ENCODE measurements at places on chromosomes 1 and 21.

- DNase-seq = no peak
These were observed 7.7 kb upstream of the LAMB3 start for GRCh38 chr1:209659909-209660308.

DNA sequence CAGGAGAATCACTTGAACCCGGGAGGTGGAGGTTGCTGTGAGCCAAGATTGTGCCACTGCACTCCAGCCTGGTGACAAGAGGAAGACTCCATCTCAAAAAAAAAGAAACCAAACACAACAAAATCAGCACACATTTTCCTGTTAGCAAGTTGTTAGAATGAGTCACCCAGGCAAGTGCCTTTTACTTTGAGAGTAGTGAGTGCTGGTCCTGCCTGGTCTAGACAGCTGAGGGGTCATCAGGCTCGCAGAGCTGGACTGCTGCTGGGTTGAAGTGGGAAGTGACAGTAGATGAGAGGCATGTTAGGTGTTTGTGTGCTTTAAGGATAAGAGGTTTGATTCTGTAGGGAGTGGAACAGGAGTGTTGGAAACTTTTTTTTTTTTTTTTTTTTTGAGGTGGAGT, 31.9 kb downstream of the GNPAT start:
- no peak for DNase-seq

DNA sequence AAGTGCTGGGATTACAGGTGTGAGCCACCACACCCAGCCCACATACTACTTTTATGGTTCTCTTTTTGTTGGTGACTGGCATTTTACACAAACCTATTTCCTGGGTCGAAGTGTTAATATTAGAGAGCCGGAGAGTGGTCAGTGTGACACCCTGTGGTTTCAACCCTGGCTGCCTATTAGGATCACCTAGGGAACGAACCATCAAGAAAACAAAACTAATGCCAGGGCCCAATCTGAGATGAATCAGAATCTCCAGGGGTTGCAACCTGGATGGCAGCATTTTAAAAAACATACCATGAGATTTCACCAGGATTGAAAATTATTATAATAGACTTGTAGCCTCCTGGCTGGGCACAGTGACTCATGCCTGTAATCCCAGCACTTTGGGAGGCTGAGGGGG, 6.1 kb downstream of the MRPS21 start:
- DNase-seq = no peak

- DNase-seq = no peak
These were observed 14.9 kb upstream of the ZNF678 start for GRCh38 chr1:227548448-227548847.

DNA sequence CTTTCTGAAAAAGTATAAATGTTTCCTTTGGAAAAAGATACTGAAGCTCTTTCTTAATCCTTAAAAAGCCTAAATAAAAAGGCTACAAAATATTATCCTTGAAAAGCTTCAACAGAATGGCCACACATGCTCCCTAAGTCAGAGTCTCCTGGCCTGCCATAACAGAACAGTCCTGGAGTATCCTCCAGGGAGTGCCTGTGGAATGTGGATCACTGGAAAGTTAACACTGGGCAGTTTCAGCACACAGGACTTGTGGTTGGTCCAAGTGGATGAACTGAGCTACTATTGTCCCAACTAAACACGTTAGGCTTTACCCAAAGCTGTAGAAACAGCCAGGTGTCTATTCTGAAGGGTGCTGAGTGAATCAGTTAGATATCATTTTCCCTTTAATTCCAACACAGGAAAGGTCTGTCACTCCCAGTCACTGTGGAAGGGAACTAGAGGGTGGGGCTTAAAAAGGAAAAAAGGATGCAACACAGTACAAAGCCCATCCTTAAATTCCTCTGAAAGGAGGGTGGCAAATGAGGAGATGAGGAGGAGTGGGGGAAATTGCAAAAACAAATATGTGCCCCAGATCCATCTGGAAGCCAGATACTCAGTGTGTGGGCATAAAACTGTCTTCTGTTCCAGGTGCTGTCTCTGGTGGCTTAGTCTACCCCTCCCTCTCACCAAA, 196.3 kb upstream of the SPAG17 start:
- DNase-seq = no peak

DNA sequence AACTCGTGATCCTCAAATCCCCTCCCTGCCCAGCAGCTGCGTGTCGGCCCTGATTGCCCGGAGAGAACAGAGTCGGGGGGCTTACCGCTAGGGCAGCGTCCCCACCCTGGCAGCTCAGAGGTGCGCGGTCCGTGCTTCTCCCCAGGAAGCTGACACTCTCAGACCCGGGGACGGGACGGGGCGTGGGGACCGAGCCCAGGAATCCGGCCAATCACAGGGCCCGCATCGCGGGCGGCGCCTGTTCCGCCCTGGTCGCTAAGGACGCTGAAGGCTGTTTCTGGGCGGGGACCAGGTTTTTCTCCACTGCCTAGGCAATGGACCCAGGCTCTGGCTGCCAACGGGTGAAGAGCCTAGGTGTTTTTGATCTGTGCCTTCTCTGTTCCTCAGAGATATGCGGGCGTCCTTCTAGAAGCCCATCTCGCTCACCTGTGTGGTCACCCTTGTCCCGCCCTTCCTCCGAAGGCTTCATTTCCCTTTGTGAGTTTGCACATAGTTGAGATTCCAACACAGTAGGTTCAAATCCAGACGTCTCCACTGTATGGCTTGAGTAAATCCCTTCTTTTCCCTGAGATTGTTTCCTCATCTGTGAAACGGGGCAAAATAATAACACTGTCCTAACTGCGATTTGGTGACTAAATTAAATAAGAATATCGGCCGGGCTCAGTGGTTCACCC, at the start of gene C1orf87:
Gene C1orf87, minus strand, starts transcription at position 166 of the 674 bp plus-strand sequence. CDS start 1,127 bp downstream, outside the sequence.
- DNase-seq = no peak

GRCh38 chr1:167137332-167137781, 43.5 kb downstream of the STYXL2 start:
- no peak for DNase-seq

GRCh38 chr1:226862890-226863289, 7.5 kb upstream of the PSEN2 start:
- DNase-seq = no peak

GRCh38 chr1:33317354-33317753, 3.5 kb downstream of the A3GALT2 start:
- DNase-seq = no peak

DNA sequence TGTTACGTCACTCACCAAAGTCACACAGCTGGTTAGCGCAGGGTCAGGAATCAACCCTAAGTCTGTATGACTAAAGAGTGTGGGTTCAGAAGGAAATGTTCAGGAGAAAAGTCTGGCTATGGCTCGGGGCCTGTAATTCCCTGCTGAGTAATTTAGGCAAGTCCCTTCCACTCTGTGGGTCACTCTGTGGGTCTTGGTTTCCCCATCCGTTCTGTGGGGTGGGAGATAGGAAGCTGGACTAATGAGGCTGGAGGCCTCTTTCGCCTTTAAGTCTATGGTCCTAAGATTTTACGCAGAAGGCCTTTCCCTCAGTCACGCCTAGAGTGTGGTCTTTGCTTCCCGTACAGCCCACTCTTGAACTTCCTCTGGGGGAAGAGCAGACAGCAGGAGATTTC, 14.3 kb upstream of the MED18 start:
- DNase-seq = no peak

DNA sequence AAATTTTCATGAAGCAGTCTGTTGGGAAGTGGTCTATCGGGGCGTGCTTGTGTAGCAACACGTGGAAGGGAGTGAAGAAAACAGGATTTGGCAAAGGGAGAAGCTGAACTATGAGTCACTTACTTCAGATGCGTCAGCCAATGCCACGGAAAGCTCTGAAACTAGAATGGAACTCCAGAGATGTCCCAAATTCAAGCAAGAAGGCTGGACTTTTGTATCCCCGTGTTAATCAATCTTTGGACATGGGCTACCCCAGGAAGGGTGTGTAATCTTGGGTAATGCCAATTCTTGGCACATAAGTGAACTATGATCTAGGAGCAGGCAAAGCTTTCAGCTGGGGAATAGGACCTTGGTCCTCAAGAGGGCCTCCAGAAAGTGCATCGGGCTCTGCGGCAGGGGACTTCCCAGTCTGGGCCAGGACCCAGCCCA, 102.6 kb downstream of the ADSS2 start:
- DNase-seq = no peak

All from stimulated activated CD8-positive, alpha-beta memory T cell treated with anti-CD3 and anti-CD28 coated beads, Interleukin-4, amount 100 ng/mL, for 1 hour (primary cell).